NCI-H1930 (cell line): ENCODE measurements at places on chromosomes 2 and 18.

DNA sequence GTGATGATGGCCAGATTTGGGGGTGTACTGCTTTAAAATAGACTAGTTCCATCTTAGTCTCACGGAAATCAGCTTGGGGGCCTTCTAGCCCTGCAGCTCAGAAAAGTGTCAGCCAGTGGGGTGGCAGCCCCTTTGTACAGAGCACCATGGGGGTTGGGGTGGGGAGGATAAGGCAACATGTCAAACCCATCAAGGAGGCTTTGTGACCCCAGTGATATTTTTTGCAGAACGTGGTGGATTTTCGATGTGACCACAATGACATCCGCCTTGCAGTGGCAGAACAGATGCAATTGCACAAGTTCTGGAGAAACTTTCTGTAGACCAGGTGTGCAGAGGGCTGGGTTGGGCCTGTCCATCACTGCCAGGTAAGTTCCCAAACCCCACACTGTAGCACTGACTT is 3.0 kb upstream of the CD8A start:
- no peak for DNase-seq

DNA sequence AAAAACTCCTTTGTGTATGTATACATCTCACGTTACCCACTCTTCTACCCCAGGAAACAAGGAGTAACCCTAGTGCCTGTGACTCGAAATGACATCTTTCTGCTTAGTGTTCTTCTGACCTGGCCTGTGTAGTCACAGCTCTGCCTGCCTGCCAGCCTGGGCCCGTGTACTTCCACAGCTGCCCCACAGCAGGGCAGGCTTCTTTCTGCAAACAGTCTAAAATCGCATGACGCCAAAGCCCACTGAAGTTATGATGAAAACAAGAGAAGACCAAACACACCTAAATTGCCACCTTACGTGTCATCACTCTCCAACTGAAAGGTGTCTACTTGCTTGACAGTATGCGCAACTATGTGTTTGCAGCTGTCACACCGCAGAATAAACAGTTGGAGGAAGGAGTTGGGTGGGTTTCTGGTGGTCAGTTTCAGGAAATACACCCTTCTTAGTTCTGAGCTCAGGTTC is 1.5 kb downstream of the GAREM1 start:
- no peak for DNase-seq

GRCh38 chr2:208571764-208572131 is 165.2 kb downstream of the PTH2R start:
- no peak for DNase-seq

DNA sequence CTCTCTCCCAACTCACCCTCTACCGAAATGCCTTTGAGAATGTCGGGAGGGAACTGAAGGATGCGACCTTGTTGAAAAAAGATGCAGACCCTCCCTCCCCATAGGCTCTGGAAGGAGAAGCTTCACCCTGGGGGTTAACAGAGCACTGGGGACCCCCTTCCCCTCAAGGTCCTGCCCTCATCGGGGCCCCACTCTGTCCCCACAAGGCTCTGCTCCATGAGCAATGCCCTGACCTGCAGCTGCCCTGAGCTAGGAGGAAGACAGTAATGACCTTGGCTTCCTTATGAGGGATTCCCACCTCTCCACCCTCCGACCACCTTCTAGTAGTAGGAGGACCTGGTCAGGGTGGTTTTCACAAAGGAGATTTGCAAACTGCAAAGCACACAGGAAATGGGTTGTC is 44.4 kb upstream of the HPCAL1 start:
- DNase-seq = no peak

- no peak for DNase-seq
Measured at GRCh38 chr18:68418226-68418868, 296.6 kb downstream of the TMX3 start.

- peak; percentile 81 for DNase-seq
Measured at GRCh38 chr2:148874868-148875341, at the start of gene KIF5C. Gene KIF5C, plus strand, starts transcription at chr2:148875227. Its CDS starts 391 bp downstream, at chr2:148875618.

DNA sequence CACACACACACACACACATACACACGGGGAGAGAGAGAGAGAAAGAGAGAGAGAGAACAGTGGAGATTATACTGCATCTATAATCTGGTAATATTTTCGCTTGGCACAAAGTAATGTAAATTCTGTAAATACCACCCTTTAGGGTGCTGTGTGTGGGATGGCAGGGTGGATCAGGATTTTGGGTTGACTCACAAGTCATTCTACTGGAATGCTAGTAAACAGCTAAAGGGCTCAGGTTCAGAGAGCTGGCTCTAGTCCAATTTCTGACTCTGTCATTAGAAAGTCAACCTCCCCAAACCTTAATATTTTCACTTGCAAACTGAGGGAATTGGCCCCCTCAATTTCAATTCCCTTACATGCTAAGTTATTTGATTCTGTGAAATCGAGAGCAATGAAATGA is 308.3 kb downstream of the TSN start:
- DNase-seq = no peak

DNA sequence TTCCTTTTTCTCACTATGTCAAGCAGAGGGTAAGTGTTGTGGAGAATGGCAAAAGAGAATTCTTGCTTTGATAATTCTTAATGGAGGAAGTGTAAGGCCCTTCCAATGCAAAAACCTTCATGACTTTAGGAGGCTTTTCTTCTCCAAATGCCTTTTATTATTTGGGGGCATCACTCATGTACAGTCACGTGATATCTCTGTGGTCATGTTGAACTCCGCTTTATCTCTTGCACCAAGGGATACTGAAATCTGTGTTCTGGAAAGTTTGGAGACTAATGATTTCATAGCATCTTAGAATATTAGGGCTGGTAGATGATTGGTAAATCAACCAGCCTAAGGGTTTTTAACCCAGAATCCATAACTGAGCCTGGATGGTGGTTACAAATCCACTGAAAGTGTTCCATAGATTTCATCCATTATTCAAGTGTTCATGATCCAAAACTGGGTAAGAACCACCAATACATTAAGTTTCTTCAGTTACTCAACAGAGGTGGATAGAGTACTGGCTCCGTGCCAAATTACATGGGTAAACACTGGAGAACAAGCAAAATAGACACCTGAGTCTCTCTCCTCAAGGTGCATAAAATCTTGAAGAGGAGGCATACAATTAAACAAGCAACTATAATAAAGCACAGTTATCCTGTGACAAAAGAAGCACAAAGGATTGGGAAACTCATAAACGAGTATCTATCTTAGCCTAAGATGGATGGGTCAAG is 169.6 kb upstream of the EPHA4 start:
- no peak for DNase-seq

GRCh38 chr2:176280867-176281658 is 11.8 kb downstream of the MTX2 start:
- no peak for DNase-seq

DNA sequence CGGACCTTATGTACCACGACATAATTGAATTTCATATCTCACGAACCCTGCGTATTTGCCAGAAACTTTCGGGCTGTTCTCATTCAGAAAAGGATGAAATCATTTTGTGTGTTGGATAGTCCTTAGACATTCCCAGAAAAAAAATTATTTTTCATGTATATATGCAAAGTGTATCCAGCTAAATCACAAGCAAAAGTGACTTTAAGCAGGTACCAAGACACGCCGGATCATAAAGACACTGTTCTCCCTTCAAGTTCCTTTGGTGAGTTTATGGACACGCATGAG is 35.1 kb upstream of the PNO1 start:
- DNase-seq = no peak

DNA sequence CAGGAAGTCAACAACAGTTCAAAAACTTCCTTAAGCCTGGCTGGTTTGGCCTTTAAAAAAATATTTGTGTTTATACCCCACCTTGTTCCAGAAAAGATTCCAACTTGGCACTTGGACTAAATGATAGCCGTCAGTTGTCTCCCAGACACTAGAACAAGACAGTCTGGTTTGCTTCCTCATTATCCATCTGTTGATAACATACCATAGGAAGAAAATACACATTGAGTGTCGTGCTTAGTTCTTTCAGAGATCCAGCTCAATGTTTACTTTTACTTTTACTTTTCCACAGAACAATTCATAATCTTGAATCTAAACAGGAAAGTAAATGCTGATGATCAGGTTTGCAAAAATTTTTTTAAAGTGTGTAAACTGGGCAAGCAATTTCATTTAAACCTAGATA is 2.4 kb upstream of the VPS54 start:
- no peak for DNase-seq

DNA sequence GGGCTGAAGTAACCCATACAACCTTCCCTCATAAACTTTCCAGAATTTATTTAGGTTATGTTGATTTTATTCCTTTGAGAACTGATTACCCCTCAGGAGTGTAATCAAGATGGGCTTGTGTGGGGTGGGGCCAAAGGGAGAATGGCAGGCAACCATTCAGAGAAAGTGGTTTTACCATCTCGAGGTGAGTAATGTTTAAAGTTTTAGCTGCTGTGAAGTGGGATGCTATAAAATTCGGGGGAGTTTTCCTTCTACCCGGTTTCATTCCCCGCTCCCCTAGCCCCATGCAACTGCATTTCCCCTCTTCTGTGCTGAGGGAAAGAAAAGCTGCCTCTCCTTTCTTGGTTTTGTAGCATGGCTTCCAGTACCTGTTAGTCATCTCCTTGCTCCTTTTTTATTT is 34.7 kb downstream of the MAP4K4 start:
- no peak for DNase-seq

DNA sequence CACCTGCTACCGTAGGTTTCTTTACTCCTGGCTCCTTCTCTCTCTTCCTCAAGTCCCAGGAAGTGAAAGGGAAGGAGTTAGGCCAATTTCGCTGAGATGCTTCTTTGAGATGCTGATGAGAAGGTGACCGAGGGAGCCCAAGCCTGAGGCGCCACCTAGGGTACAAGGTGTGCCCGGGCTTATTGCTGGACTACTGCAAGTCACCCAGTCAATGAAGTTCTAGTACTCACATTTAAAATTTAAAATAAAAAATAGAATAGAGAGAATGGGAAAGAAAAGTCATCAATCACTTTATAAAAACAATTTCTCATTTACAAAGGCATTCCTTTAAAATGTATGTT is 45.3 kb downstream of the ACAA2 start:
- peak; percentile 49 for DNase-seq
